NCI-H2081 treated with DMSO at 0.1 percent for 48 hours (cell line): ENCODE measurements at places on chromosomes 7 and 10.

- peak; percentile 0 for DNase-seq
Measured at GRCh38 chr10:32054094-32054493, 2.1 kb downstream of the KIF5B start.

GRCh38 chr10:124739986-124740368 is 4.2 kb downstream of the FAM53B start:
- no peak for DNase-seq

- DNase-seq, result no peak
Measured at GRCh38 chr7:140447841-140448240, 31.5 kb downstream of the MKRN1 start.

DNA sequence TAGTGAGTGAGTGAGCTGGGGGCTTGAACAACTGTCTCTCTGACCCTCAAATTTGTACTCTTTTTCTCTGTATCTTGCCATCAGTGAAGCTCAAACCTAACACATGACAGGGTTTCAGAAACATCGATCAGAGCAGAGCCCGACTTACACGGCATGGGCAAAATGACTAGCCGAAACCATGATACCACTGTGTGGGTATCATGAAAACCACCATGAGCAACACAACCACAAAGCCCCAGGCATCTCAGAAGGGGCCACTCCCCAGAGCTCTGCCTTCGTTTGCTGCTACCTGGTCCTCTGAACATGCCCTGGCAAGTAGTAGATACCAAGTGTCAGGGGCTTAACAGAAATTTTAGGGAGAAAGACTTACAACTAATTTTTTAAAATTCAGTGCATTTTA is 308.5 kb downstream of the WDR11 start:
- DNase-seq, result no peak

DNA sequence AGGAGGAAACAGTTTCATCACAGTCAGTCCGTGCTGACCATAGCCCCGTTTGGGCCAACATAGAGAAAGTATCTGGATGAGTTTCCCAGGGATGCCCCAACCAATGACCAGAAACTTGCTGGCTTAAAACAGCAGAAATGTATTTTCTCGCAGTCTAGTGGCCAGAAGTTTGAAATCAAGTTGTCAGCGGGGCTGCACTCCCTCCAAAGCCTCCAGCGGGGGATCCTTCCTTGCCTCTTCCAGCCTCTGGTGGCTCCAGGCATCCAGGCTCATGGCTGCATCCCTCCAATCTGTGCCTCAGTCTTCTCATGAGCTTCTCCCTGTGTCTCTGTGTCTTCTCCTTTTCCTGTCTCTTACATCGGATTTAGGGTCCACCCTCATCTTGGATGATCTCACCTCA is 89.6 kb upstream of the CTBP2 start:
- DNase-seq, result no peak

- DNase-seq, result no peak
Measured at GRCh38 chr10:22894714-22895113, 33.1 kb upstream of the ARMC3 start.

DNA sequence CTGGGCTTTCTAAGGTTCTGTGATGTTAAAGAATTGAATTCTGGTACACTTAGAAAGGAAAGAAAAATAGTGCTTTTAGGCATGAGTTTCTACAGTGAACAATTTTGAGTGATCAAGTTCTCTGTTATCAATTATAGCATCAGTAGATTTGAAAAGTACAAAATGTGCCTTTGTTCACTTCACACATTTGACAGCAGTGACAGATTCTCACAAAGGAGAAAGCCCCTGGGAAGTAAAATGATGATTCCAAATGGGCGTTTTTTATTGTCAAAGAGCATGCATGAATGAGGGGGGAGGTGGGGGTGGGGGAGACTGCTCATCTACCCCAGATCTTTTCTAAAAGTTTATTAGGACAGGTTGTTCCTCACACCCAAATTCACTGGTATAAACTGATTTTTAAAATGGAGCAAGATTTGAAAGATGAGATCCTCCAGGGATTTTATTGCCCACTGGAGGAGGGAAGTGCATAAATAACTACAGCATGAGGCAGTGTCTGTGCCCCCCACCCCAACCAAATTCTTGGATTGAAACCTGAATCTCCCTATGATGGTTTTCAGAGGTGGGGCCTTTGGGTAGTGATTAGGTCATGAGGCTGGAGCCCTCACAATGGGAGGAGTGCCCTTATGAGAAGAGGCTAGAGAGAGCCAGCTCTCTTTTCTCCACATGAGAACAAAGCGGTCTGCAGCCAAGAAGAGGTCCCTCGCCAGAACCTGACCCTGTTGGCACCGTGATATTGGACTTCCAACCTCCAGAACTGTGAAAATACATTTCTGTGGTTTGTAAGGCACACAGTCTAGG is 79.5 kb downstream of the AOAH start:
- DNase-seq, result no peak

DNA sequence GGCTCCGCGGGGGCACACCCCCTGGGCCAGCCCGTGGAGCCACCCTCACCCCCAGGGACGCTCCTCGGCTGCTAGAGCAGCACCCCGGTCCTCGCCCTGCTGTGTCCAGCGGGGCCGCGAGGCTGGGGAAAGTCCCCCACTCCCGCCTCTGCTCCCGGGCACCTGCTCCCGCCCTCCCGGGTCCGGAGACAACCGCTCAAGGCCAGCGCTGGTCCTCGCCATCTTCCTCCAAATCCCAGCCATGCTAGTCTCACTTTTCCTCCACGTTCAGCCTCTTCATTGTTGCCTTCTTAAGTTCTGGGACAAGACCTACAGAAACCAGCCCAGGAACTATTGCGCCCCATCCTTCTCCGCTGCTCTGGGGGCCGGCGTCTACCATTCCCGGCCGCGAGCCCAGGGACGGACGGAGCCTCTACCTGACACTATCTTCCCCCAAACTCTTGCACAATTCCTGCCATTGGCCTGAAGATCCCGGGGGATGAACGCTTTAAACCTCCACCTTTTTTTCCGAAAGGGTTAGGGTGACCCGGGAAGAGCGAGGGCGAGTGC is 4.8 kb upstream of the KCP start:
- no peak for DNase-seq

- no peak for DNase-seq
Measured at GRCh38 chr7:127667017-127667670, 15.2 kb downstream of the SND1 start.

DNA sequence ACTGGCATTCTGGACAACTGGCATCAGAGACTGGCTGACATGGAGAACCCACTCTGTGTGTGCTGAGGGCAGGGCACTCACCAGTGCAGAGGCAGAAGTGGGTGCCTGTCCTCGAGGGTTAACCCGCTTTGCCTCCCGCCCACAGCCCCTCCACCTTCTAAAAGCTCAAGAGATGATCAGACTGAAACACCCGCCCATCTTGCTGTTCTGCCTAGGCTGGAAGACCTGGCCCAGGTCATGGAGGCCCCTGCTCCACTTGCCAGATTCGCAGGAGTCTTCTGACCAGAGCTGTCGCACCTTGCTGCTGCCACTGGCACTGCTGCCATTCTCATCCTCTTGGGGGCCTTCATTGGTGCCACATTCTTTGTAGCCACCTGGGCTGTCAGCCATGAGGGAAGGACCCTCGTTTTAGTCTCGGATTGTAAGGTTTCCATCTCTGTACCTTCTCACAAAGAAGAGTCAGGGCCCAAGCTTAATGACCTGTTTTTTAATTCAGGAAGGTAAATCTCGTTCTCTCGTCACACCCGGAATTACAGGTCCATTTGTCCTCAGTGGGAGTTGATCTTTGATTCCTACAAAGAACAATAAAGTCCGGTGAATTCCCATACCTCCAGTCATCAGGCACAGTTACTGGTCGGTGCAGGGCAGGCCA is 1.9 kb downstream of the CYREN start:
- no peak for DNase-seq

- no peak for DNase-seq
Measured at GRCh38 chr10:82817676-82818422, 942.9 kb downstream of the NRG3 start.

DNA sequence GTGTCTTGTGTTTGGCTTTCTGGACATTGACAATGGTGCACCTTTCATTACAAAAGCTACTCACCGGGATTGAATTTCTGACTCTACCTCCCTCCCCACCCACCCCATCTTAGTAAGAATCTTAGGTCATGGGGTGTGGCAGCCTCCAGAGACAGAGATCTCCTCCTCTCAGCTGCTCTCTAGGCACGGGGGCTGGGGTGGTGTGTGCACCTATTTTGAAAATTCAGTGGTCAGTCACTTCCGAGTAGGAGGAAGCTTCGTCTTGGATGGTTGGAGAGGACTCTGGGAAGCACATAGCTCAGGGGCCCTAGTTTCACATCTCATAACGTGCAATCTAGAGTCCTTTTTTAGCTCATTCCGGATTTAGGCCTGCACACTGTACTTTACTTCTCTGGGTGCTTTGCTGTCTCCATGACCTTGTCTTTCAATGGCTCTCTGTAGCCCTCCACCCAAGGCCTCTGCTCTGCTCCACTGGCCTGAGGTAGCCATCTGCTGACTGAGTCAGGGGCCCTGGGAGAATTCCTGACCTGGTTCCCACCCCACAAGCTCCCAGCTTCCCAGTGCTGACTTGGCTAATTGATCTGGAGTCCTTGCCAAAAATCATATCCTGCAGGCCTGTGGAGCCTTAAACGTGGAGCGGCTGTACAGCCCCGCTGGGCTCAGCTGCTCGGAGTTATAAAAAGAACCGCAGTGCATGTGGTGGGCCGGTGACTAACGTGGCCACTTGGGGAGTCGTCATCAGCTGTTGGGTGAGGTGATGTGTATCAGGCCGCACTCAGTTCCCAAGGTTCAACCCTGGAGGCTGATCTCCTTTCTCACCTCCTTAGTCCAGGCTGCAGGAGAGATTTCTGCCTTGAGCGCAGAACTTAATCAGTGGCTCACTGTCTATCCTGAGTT is 19.3 kb upstream of the ADAMTS14 start:
- no peak for DNase-seq

GRCh38 chr10:110864662-110865140 is 7.0 kb upstream of the PDCD4 start:
- no peak for DNase-seq

GRCh38 chr10:11403116-11403515 is 208.3 kb downstream of the USP6NL start:
- DNase-seq, result no peak

DNA sequence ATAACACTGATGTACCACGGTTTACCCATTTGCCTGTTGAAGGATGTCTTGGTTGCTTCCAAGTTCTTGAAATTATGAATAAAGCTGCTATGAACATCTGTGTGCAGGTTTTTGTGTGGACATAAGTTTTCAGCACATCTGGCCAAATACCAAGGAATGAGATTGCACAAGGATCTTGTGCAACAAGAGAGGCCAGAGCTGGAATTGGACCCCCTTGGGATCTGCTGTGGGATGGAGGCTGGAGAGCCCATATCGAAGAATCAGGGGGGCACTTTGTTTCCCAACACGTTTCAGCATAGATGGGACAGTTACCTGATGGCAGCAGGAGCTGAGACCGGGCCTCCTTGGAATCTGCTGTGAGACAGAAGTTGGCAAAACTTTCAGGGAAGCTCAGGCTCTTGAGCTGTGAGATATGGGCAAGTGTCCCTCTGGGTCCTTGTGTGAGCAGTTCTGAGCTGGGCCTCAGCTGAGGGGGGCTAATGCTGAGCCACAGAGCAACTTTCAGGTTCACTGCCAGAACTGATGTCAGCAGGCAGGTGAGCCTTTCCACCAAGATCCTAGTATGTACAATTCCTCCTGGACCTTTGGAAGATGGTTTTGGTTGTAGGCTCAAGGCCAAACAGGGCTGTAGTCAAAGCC is 115.2 kb upstream of the RAB18 start:
- DNase-seq, result no peak

GRCh38 chr7:155643804-155644177 is 670 bp upstream of the RBM33 start:
- no peak for DNase-seq

- peak; percentile 89 for DNase-seq
Measured at GRCh38 chr7:117019786-117020590, 66.7 kb downstream of the ST7 start.

- no peak for DNase-seq
Measured at GRCh38 chr10:73905256-73906020, 5.5 kb upstream of the PLAU start.

DNA sequence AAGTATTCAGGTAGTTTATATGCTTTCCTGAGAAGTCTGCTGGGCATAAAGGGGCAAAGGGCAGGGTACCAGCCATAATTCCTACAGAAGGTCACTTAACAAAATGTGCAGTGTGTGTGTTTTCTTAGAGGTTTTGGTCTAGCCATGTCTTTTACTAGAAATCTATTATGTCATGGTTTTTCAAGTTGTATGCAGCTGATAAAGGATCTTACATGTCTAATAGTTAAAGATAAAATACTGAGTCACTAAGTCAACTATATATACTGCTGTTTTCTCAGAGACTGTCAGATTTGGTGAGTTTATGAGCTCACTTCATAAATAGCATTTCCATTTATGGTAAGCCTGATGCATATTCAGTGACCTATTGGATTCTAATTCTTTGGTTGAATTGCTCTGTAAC is 7.7 kb downstream of the CASP2 start:
- no peak for DNase-seq

- DNase-seq, result no peak
Measured at GRCh38 chr7:80833289-80834268, 85.3 kb downstream of the SEMA3C start.
